ENCODE measurements at places on chromosomes 2 and 18. TPM values are rescaled to one million over a fixed set of nuclear protein-coding genes. Genes with fewer than 3 reads are reported as not detected.

The RAB6D gene
- 3.9 TPM for total RNA-seq

The ZNF385B gene
- total RNA-seq, result 0.10 TPM

The NETO1 gene
- not detected for total RNA-seq

The TUBB8B gene
- not detected for total RNA-seq

The AQP12A gene
- 20.5 TPM for total RNA-seq

The ERBB4 gene
- 0.07 TPM for total RNA-seq

The FOXI3 gene
- not detected for total RNA-seq

The TEX44 gene
- not detected for total RNA-seq

The LGALSL gene
- 34.8 TPM for total RNA-seq

DNA sequence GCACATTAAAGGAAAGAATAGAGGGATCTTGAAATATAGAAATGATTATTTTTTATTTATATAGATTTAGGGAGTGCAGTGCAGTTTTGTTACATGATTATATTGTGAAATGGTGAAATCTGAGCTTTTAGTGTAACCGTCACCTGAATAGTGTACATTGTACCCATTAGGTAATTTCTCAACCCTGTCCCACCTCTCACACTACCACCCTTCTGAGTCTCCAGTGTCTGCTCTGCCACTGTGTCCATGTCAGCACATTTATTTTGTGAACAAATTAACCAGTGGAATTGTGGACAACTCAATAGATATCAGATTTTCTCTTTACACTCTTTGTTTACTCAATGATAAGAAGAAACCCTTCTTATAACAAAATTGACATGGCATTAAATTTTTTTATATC lies 24.2 kb downstream of the APLF start:
- H3K36me3 ChIP-seq, result no peaks in the 10 kb centered on the region
- no peaks in the 10 kb centered on the region for H3K4me1 ChIP-seq
- no peaks in the 10 kb centered on the region for H3K27me3 ChIP-seq
- no peak for DNase-seq
- no peak overlapping the region for H3K4me3 ChIP-seq
- no peak overlapping the region for H3K27ac ChIP-seq

DNA sequence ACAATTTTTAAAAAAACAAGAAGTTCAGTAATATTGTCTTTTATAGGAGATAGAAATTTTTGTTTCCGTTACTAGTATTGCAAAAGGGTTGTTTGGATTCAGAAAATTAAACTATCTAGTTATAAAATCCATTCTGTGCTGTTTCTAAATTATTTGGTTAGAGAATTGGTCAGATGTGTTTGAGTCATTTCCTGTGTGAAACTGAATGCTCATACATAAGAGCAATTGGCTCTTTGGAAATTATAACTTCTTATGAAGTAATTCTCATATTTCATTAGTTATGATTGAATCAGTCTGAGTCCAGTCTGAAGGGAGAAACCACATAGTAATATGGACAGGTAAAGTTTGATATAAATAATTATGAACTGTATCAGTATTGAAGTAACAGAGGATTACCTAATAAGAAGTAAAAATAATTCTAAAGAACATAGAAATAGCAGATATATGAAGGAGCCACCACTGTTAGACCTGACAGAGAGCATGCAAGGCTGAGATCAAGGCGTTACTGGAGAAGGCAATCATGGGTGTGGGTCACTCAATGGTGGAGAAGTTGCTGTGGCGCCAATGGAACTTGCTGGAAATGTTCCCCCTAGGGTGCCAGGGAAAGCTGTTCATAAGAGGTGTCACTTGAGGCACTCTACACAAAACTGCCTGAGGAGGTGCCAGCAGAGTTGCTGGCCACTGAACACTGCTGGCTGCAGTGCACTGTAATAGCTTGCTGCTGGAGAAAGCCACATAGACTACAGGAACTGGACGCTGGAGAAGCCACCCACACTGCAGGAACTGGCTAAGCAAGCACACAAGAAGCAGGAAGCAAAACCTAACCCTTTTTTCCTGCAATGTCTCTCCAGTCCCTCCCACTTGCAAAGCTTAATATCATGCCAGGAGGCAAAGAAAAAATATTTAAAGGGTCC lies 18.0 kb upstream of the FAP start:
- no peaks in the 10 kb centered on the region for H3K36me3 ChIP-seq
- DNase-seq, result peak; percentile 25
- H3K4me1 ChIP-seq, result no peaks in the 10 kb centered on the region
- H3K27me3 ChIP-seq, result no peaks in the 10 kb centered on the region
- no peak overlapping the region for H3K4me3 ChIP-seq
- no peak overlapping the region for H3K27ac ChIP-seq

GRCh38 chr2:143604566-143604959 lies 475.3 kb downstream of the ARHGAP15 start:
- no peak overlapping the region for H3K27ac ChIP-seq
- no peaks in the 10 kb centered on the region for H3K27me3 ChIP-seq
- no peaks in the 10 kb centered on the region for H3K36me3 ChIP-seq
- H3K4me3 ChIP-seq, result no peak overlapping the region

DNA sequence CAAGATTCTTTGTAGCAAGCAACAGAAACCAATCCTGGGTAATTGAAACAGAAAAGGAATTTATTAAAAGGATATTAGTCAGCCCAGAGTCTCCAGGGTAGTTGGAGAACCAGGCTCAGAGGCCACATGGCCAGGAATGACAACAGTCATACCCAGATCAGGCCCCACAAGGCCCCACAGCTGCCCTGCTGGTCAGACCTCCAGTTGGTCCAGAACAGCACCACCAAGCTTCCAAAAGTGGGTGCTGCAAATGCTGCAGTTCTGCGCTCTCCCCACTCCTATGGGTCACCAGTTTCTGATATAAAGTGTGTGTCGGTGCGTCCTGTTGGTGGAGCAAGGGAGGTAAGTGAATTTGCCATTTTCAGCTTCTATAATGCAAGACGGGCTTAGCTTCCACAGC lies 29.9 kb downstream of the KLHL29 start:
- H3K27me3 ChIP-seq, result no peaks in the 10 kb centered on the region
- H3K27ac ChIP-seq, result no peak overlapping the region
- no peaks in the 10 kb centered on the region for H3K36me3 ChIP-seq
- no peak overlapping the region for H3K4me3 ChIP-seq
- H3K4me1 ChIP-seq, result no peaks in the 10 kb centered on the region

DNA sequence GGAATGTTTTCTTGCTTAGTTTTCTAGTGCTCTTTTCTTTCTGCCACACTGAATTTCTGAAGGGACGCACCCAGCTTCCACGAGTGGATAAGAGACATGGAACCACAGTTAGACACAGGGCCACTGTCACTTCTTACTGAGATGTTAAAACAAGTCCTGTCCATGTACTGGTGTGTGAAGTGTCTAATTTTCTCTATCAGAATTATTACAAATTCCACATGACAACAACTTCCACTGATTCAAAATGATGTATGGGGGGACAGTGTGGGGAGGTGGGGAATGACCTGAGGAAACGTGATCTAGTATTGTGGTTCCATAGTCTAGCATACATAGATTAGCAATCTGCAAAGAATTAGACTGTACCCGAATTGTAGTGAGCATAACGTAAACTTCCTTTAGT lies 169.6 kb downstream of the TMEM247 start:
- no peak for DNase-seq
- H3K4me1 ChIP-seq, result no peaks in the 10 kb centered on the region
- no peaks in the 10 kb centered on the region for H3K36me3 ChIP-seq
- H3K27ac ChIP-seq, result no peak overlapping the region

DNA sequence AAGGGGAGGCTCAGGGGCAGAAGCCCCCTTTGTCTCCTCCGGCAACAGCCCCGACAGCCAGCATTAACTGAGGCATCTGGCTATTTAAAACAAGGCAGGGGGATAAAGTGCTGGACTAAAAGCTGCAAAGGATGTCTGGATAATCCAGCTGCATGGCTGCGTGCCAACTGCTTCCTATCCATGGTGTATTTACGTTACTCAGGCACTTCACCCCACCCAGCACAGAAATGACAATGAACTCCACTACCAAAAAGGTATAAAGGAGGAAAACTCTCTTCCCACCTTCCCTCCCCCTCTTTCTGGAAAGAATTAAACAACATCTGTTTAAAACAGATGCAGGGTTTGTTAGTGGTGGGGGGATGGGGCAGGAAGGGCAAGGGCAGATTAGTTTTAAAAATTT lies 82.5 kb downstream of the SPRED2 start:
- H3K27ac ChIP-seq, result peak overlapping the region; percentile 28
- no peaks in the 10 kb centered on the region for H3K27me3 ChIP-seq
- no peak overlapping the region for H3K4me3 ChIP-seq
- peak; percentile 84 for DNase-seq

DNA sequence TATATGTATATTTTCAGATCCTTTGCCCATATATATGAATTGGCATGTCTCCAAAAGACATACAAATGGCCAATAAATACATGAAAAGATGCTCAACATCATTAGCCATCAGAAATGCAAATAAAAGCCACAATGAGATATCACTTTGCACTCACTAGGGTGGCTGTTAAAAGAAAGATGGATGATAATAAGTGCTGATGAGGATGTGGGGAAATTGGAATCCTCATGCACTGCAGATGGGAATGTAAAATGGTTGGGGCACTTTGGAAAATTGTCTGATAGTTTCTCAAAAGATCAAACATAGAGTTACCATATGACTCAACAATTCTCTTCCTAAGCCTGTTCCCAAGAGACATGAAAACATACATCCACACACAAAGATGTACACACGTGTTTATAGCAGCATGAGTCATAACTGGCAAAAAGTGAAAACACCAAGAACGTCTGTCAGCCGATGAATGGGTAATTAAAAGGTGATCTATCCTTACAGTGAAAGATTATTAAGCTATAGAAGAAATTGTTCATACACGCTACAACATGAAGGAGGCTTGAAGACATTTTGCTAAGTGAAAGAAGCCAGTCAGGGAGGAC lies 19.7 kb downstream of the NGEF start:
- H3K27ac ChIP-seq, result no peak overlapping the region
- DNase-seq, result no peak
- H3K36me3 ChIP-seq, result no peaks in the 10 kb centered on the region
- no peaks in the 10 kb centered on the region for H3K27me3 ChIP-seq

- no peak for DNase-seq
- H3K27ac ChIP-seq, result peak overlapping the region; percentile 6
- no peaks in the 10 kb centered on the region for H3K27me3 ChIP-seq
- no peaks in the 10 kb centered on the region for H3K4me1 ChIP-seq
Measured at GRCh38 chr2:84686783-84687476, 170.6 kb downstream of the DNAH6 start.

- H3K4me3 ChIP-seq, result no peak overlapping the region
- no peak overlapping the region for H3K27ac ChIP-seq
- no peak for DNase-seq
- H3K4me1 ChIP-seq, result no peaks in the 10 kb centered on the region
- no peaks in the 10 kb centered on the region for H3K36me3 ChIP-seq
Measured at GRCh38 chr18:36427369-36427768, 129.9 kb downstream of the FHOD3 start.

- no peak overlapping the region for H3K27ac ChIP-seq
- no peaks in the 10 kb centered on the region for H3K36me3 ChIP-seq
- H3K4me1 ChIP-seq, result no peaks in the 10 kb centered on the region
- no peak overlapping the region for H3K4me3 ChIP-seq
Measured at GRCh38 chr2:70099270-70099669, 12.0 kb downstream of the PCBP1 start.

- H3K36me3 ChIP-seq, result no peaks in the 10 kb centered on the region
- no peaks in the 10 kb centered on the region for H3K4me1 ChIP-seq
- no peak overlapping the region for H3K4me3 ChIP-seq
- no peaks in the 10 kb centered on the region for H3K27me3 ChIP-seq
Measured at GRCh38 chr18:60675801-60676200, 303.2 kb upstream of the MC4R start.

- no peaks in the 10 kb centered on the region for H3K27me3 ChIP-seq
- DNase-seq, result no peak
- H3K27ac ChIP-seq, result no peak overlapping the region
- no peak overlapping the region for H3K4me3 ChIP-seq
Measured at GRCh38 chr2:103817746-103818145, 1036.2 kb upstream of the POU3F3 start.

- DNase-seq, result no peak
- no peak overlapping the region for H3K4me3 ChIP-seq
- H3K27me3 ChIP-seq, result no peaks in the 10 kb centered on the region
- no peak overlapping the region for H3K27ac ChIP-seq
- H3K4me1 ChIP-seq, result no peaks in the 10 kb centered on the region
- no peaks in the 10 kb centered on the region for H3K36me3 ChIP-seq
Measured at GRCh38 chr18:24114924-24115549, 23.8 kb upstream of the CABYR start.

Data from colonic mucosa (tissue), 4 donors.